ENCODE measurements at places on chromosomes 16 and 17.

DNA sequence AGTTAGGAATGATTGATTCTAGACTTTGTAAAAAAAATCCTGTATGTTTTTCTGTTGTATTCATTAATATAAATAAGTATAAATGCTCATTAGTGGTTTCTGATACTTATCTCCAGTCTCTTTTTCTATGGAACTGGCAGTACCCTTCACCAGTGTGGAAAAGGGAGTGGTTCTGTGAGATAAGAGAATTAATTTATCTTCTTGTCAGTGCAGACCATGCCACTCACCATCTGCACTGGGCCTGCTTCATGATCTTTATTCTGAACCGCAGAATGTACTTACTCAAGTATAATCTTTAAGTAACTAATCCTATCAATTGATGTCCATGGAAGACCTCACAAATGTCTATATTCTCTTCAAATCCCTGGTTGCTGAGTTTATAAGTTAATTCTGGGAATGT lies 836.1 kb upstream of the CDH8 start:
- no peak for DNase-seq

DNA sequence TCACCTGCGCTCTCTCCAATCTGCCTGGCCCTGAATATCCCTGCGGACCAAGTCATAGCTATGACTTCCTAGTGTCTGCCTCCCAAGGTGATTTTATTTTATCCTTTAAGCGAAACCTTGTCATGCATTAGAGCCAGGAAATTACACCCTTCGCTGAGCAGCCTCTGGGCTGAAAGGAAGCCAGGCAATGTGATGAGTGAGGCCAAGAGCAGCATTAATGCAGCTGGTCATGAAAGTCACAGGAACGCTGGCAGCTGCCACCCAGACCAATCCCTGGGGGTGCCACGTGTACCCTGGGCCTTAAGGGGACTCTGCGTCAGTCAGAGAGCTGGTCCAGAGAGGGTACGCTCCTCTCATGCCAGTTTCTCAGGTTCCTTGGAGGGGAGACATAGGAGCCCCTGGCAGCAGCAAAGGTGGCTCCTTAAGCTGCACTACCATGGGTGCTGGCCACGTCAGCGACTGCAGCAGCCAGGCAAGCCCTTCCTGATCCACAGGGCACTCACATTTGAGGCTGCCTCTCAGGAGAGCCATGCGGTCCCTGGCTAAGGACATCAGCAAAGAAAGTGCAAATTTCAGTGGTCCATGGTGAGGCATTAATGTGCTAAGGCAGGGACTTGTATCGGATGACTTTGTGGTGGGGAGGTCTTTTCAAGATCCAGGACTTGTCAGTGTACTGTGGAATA lies 42.7 kb upstream of the WSCD1 start:
- no peak for DNase-seq

DNA sequence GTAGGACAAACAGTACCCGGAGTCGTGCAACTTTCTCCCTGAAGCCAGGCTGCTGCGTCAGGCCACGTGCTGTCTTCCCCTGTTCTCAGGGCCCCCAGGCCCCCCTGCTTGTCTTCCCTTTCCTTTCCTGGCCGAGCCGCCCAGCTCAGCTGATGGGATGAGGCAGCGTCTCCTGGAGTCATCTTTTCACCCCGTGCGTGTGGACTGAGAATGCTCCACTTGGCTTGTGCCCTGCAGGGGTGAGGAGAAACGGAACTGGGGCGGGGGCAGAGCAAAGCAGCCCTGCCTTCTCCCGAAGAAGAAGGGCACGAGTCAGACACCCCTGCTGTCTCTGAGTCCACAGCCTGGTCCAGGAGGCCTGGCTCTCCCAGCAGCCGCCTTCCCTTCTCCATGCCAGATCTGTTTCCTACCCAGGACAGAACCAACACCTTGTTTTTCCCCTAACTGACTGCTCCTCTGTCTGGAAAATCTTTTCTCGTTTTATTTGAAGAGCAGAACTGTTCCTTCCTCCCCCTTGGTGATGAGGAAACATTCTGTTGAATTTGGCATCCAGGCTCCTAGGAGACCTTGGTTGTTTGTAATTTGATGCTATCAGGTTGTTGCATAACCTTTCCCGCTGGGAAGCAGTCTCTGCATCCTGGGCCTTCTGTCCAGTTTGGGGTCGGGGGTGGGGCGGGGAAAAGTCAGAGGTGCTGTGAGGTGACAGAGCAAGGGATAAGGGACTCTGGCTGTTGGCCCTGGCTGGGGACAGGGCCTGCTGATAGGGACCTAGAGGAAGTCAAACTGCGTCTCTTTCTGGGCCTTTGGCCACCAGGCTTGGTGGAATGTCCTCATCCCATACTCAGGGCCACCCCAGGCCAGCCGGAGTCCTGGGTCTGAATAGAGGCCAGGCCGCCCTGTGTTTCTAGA lies 78.8 kb downstream of the WIPI1 start:
- DNase-seq: no peak

DNA sequence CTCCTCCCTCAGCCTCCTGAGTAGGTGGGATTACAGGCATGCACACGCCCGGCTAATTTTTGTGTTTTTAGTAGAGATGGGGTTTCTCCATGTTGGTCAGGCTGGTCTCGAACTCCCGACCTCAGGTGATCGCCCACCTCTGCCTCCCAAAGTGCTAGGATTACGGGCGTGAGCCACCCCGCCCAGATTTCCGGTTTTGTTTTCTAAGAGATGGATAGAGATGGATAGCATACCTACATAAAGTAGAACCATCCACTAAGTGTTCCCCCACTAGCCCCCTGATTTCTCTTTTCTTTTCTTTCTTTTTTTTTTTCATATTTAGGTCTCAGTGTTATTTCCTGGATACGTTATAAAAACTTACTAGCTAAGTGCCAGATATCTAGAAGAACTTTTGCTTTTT lies 2.0 kb downstream of the WSB1 start:
- no peak for DNase-seq

GRCh38 chr16:23597003-23597756 lies 1.1 kb upstream of the NDUFAB1 start:
- DNase-seq: no peak

DNA sequence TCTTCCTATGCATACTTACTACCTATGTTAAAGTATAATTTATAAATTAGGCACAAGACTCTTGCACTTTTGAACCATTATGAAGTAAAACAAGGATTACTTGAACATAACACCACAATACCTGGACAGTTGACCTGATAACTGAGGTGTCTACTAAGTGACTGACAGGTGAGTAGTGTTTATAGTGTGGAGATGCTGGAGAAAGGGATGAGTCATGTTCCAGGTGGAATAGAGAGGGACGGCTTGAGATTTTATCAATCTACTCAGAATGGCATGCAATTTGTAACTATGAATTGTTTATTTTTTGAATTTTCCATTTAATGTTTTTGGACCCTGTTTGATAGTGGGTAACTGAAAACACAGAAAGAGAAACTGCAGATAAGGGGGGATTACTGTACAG lies 287.6 kb downstream of the MAP2K6 start:
- no peak for DNase-seq

DNA sequence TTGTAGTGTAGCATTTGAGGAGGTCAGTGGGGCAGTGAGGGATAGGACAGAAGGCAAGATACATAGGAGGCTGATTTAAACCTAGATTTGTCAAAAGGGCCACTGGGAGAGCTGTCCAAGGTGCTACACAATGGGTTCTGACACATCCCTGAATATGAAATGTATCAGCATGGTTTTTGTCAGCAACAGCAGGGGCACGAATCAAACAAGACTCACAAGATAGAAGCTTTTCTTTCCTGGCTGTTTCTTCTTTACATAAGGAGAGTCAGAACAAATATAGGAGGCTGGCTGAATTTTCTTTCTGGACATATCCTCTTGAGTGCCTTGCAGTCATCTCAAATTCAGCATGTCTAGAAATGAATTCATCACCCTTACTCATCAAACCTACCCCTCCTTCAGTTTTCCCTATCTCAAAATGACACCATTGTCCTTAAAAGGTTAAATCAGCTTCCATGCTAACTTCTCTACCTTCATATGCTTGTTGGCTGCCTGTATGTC lies 130.5 kb downstream of the NPIPB5 start:
- DNase-seq: no peak

DNA sequence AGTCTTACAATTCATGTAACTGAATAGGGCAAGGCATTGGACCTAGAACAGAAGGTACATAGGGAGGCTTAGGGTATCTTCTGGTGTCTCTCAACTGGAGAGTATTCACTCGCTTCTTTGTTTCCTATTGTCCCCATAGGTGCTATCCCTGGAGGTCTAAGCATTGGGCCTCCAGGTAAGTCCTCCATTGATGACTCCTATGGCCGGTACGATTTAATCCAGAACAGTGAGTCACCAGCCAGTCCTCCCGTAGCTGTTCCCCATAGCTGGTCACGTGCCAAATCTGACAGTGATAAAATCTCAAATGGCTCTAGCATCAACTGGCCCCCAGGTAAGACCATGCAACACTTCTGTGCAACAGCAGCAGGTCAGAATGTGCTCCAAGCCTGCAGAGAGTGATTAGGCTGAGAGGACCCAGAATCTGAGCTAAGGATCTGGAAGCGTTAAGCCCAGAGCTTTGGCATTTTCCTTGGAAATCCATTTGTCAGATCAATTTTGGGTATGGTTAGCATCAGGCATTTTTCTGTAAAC lies 35.7 kb downstream of the TMC6 start:
- DNase-seq: no peak

- DNase-seq: no peak
Observed at GRCh38 chr16:11094075-11094856, 149.9 kb downstream of the CLEC16A start.

- no peak for DNase-seq
Observed at GRCh38 chr17:79728908-79729471, 1.8 kb upstream of the ENPP7 start.

DNA sequence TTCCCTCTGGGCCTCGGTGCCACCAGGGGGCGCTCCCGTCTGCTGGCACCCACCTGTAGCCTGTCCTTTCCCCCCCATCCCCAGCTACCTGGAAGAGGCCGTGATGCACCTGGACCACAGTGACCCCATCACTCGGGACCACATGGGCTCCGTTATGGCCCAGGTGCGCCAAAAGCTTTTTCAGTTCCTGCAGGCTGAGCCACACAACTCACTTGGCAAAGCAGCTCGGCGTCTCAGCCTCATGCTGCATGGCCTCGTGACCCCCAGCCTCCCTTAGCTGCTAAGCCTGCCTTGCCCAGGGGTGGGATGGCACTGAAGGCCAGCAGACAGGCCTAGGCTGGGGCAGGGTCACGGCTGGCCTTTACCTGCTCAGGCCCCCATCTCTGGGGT lies 818 bp upstream of the NRN1L start:
- DNase-seq: no peak

DNA sequence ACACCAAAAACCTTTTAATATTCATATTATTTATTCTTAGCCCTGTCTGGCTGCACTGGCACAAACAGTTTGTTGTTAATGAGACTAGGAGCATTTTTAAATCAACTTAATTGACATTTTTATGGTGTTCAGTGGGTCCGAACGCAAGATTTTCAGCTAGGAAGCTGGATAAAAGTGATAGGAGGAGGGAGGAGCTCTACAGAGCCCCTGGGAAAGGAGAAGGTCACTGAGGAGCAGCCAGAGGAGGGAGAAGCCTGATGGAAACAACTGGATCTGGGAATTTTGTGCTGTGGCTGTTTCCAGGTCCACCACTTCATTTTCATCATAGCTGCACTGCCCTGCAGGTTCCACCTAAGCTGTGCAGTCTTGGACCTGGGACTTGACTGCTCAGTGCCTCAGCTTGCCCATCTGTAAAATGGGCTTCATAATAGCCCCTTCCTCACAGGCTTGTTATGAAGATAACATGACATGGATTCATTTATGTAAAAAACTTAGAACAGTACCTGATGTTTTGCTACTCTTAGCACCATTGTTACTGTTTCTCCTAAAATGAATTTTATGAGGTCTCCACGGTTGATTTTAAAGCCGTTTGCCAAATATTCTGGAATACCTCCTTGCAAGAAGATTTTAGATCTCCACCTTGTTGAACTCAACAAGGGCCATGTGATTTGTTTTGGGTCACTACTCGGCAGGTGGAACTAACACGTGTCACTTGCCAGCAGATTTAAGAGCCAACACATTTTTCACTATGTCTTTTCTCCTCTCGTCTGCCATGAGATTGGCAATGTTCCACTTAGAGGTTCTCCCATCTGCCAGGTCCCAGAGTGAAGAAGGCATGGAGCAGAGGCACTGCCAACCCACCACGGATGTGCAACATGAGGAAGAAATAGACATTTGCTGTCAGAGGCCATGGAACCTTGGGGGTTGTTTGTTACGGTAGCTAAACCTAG lies 18.7 kb upstream of the GRIN2A start:
- no peak for DNase-seq

DNA sequence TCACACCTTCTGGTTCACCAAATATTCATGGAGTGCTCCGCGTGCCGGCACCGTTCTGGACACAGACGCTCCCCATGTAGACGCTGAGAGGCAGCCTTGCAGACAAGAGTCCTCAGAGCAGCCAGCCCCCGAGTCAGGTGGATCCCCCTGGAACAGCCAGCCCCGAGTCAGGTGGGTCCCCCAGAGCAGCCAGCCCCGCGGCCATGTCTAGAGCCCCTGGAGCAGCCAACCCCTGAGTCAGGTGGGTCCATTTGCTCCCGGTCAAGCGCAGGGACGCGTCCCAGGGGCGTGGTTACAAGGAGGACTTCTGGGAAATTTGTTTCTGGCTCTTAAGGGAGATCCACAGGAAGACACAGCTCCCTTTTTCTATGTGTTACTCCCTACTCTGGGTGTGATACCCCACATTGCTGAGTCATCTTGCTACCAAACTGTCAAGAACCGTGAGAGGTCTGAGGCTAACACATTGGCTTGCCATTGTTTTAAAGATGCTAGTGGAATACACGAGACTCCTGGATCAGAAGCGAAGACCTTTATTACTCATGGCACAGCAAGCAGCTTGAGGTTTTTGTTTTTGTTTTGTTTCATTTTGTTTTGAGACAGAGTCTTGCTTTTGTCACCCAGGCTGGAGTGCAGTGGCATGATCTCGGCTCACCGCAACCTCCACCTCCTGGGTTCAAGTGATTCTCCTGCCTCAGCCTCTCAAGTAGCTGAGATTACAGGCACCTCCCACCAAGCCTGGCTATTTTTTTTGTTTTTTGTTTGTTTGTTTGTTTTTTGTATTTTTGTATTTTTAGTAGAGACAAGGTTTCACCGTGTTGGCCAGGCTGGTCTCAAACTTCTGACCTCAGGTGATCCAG lies 43.3 kb upstream of the CBFA2T3 start:
- no peak for DNase-seq

DNA sequence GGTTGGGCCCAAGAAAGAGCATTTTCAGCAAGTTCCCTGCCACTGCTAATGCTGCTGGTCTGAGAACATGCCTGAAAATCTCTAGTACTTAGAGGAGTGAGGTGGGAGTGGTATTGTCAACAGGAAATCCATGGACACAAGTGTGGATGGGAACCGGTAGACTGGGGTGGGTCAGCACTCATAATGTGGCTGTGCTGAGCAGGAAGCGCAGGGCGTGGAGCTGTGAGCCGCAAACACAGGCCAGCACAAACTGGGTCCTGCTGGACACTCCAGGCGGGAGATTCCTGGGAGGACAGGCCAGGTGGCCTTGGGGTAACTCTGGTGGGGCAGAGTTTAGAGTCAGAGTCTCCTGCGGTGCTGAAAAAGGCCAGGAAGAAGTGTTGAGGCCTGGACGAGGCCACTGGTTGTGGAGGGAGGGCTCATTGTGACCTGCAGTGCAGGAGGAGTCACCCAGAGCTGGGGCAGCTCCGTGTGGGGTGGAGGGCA lies 62.6 kb downstream of the BANP start:
- no peak for DNase-seq

GRCh38 chr16:88939972-88940861 lies 36.8 kb downstream of the CBFA2T3 start:
- DNase-seq: no peak
